Stimulated activated CD8-positive, alpha-beta memory T cell treated with anti-CD3 and anti-CD28 coated beads, Interleukin-4, amount 100 ng/mL, for 1 hour (primary cell): ENCODE measurements at places on chromosomes 2 and 18.

DNA sequence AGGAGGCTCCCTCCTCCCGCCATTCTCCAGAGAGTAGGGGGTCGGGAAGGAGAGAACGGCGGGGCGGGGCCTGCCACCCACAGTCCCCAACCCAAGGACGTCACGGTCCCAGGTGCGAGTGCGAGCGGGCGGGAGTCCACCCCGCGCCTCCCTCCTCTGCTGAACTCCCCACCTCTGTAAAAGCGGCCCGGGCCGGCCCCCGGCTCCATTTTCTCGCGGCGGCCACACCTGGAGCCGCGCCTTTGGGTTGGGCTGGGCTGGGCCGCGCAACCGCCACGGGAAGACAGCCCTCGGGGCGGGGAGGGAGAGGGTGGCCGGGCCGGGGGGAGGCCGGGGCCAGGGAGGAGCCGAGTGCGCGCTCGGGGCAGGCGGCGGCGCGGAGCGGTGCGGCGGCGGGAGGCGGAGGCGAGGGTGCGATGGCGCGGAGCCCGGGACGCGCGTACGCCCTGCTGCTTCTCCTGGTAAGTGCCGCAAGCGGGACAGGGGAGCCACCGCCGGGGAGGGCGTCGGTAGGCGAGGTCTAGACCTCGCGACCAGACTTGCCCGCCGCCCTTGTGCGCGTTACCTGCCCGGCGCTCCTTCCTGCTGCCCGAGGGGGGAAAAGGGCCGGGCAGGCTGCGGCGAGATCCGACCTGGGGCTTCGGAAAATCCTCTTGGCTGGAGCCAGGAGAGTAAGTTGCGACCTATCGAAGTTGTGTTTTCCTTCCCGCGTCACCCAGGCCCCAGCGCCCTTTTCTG lies at the start of gene DSG2:
Gene DSG2 (plus strand): TSS at position 342 of the 738 bp plus-strand sequence. CDS start 75 bp downstream, at position 417.
- DNase-seq = no peak

DNA sequence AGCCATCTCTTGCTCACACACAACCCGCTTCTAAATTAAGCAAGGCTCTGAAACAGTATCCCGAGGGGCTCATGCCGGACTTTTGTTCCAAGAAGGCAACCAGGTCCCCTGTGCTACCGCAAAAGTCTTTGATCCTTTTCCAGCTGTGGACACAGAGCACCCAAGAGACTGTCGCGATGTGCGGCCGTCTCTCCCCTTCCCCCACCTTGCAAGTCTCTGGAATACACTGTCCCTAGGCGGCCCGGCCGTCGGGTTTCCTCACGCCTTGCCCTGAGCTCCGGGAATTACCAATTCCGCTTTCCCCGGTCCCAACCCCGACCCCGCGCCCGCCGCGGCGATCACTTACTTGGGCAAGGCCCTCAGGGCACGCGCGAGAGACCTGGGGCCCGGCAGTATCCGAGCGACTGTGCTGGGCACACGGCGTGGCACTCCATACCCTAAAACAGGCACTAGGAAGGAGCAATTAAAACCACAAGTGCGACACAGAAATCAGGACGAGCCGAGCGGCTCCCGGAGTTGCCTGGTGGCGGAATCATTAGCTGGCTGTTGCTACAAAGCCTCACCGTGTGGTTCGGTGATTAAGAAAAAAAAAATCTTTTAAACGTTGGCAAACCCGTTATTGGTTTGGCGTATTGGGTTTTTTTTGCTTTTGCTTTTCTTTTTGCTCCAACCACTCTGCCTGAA lies 2.2 kb upstream of the DLX1 start:
- no peak for DNase-seq

- DNase-seq = no peak
Observed at GRCh38 chr18:78293540-78293939, 686.1 kb upstream of the SALL3 start.

- no peak for DNase-seq
Observed at GRCh38 chr18:47777626-47778025, 152.8 kb downstream of the SMAD2 start.

GRCh38 chr2:164910101-164910899 lies 45.0 kb downstream of the SLC38A11 start:
- DNase-seq = no peak

- DNase-seq = no peak
Observed at GRCh38 chr2:51231071-51231470, 199.1 kb upstream of the NRXN1 start.

DNA sequence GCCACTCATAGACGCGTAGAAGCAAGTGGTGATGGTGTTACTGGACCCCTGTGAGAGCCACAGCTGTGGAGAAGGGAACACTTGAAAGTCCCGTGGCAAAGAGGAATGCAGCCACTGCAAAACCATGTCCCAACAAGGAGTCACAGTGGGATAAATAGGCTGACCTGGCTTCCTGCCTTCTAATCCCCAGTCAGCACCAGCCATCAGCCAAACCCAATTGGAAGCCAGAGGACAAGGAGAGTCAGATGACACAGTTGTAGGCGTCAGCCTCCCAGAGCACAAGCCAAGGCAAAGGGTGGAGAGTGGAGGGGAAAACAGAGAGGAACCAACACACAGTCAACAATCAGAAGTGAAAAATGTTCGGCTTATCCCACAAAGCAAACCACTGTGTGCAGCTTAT lies 5.5 kb upstream of the CYBRD1 start:
- no peak for DNase-seq

DNA sequence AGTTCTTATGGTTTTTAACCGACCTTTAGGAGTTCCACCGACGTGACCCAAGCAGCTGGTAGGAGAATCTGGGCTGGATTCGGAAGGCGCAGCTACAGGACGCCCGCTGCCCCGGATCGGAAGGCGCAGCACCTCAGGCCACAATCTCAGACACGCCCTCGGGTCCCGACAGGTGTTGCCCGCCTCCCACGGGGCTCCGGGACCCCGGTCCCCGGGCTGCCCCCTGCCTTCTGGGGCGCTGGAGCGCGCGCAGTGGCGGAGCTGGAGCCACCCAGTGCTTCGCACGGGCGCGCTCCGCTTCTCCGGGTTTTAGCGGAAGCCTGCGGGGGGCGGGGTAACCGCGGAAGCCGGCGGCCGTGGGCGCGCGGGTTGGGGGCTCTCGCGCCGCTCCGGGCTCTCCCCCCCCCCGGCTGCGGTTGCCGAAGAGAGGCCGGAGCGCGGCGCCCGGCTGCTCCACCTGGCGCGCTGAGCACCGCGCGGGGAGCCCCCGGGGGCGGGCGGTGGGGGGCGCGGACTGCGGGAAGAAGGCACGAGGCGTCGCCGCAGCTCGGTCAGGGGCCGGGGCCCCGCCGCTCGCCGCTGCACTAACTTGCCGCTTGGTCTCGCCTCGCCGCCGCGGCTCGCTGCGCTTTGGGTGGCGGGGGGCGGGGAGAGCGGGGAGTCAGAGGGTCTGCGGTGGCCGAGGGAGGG lies 718.8 kb downstream of the DPP10 start:
- DNase-seq = no peak

GRCh38 chr2:164920430-164920829 lies 34.9 kb downstream of the SLC38A11 start:
- DNase-seq = no peak

- no peak for DNase-seq
Observed at GRCh38 chr2:176130147-176130956, 847 bp downstream of the HOXD8 start.

GRCh38 chr2:112137516-112138158 lies 548 bp upstream of the FBLN7 start:
- DNase-seq = no peak

DNA sequence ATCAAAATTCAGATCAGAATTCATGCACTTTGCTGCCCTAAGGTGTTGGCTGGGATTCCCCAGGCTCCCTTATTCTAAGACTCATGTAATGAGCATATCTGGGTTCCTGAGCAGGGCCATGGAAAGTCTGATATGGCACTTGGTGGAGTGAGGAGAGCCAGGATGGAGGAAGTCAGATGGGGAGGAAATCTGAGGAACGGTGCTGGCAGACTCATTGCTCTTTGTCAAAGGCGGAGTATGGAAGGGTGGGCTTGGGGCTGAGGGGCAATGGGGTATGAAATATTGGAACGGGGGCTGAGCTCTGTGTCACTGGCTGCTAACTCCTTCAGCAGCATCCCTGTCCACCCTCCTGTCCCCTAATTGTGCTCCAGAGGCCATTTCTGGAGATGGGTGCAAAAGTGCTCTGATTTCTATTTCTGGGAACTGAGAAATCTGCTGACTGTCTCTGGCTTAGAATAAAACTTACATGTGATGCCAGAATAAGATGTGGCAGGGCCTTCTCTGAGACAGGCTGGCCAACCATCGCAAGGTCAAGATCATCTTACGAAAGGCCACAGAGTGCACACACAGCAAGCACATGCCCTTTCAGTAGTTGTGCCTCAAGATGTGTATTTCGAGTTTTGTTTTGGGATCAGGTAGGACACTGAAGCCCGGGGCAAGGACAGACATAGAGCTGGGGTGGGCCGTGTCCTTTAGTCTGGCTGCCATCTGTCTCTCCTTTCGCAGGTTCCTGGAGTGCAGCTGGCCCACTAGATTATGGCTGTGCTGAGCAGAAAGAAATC lies 480.0 kb upstream of the HS6ST1 start:
- DNase-seq = no peak

- DNase-seq = no peak
Observed at GRCh38 chr2:84879584-84880394, 1.1 kb downstream of the TRABD2A start.

DNA sequence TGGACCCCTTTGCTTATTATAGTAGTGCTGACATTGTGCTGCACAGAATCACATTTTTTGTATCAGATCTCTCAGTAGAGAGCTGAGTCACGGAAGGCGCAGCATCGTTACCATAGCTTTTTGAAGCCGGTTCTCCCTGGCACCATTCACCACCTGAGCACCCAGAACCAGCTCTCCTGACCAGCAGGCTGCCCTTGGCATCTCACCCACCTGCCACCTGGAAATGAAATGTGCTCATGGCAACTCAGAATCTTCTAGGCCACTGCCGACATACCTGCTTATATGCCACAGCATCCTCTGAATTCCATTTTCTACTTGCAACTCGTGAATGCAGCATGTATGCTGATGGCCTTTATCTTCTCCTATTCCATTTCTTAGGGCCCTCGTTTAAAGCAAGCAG lies 62.7 kb downstream of the COA5 start:
- DNase-seq = no peak

DNA sequence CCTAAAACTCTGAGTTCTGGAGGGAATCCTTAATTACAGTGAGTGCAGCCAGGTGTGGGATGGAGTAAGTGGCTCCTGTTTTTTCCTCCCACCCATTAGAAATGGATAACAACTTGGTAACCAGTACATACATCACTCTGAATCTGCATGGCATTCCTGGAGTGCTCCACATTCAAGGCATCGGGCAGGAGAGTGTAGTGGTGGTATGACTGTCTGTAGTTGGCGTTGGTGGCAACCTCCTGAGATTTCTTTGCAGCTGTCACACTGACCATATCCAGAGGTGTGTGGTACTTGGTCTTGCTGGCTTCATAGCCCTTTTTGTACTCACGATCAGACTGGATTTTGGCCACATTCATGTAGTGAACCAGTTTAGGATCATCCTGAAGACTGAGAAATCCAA lies 68.3 kb downstream of the NEB start:
- no peak for DNase-seq

DNA sequence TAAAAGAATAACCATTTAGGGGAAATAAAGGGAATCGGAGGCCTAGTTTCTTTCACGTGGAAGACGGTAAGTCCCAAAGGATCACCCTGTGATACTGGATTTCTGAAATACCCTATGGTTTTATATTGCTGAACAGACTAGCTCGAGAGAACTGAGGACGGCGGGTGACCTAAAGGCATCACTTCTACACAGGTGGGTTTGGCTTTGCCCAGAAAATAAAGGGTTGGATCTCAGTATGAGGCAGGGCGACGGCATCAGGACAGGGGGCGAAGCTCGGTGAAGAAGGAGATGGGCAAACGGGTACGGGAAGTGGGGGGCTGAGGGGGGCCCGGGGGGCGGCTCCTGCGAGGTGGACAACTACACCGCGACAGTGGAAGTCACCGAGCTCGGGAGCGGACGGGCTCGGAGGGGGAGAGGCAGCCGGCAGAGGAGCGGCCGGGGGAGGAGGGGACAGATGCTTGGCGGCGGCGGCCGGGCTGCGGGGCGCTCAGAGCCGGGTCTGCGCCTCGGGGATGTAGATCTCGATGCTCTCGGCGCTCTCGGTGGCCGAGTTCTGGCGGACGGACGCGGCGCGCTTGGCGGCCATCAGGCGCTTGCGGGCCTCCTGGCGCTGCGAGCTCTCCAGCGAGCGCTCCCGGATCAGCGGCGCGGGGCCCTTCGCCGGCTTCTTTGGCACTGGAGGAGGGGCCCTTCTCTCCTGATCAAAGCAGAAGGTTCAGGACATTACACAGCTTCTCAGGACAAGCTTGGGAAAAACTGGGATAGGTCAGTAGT lies 48.9 kb downstream of the TGIF1 start:
- DNase-seq = no peak

- DNase-seq = no peak
Observed at GRCh38 chr18:8826971-8827370, 121.6 kb downstream of the MTCL1 start.

DNA sequence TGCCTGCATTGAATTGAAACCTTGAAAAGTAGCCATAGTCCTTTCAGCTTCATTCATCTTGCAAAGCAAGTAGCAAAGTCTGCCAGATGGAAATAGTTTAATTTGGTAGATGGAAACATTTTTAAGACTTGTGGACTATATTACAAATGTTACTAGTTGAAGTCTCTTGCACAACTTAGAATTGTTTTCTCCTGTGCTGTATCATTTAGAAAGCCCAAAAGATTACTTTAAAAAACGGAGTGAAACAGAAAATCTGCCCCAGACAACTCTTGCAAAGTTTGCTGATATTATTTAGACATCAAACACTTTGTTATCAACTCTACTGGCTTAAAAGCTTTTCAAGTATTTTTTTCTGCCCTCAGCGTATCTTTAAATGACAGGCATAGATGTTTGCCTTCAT lies 335.0 kb downstream of the RPRM start:
- no peak for DNase-seq

DNA sequence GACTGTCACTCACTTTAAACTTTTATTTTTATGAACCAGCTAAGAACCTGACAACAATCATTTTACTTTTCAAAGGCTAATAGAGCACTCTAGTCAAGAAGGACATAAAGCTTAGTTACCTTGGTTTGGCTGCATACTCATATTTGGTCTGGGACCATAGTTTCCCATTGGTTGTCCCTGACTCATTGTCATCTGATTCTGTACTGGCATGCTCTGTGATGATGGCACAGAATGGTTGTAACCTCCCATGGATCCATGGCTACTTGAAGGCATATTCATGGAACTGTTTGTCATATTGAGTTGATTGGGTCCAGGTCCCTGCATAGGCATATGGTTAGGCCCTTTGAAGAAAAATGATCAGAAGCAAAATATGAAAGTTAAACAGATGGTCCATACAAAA lies 37.9 kb downstream of the SS18 start:
- DNase-seq = no peak

GRCh38 chr2:9824441-9824840 lies 18.8 kb upstream of the TAF1B start:
- no peak for DNase-seq

GRCh38 chr2:101690547-101691152 lies 6.9 kb upstream of the MAP4K4 start:
- no peak for DNase-seq

GRCh38 chr2:85794491-85795121 lies 40.8 kb downstream of the ATOH8 start:
- no peak for DNase-seq

- DNase-seq = no peak
Observed at GRCh38 chr2:101041413-101041812, 39.3 kb downstream of the RPL31 start.
